Upper lobe of right lung (tissue), 1 donor: ENCODE measurements at places on chromosomes 13 and 19. TPM values are rescaled to one million over a fixed set of nuclear protein-coding genes. Genes with fewer than 3 reads are reported as not detected.

Gene FUT2
- total RNA-seq, result 0.81 TPM

Gene CEACAM7
- not detected for total RNA-seq

Gene EPS8L1
- total RNA-seq, result 35.6 TPM

Gene PNMA8B
- 1.9 TPM for total RNA-seq

Gene STARD13
- total RNA-seq, result 60.4 TPM

Gene ZSCAN22
- total RNA-seq, result 4.0 TPM

DNA sequence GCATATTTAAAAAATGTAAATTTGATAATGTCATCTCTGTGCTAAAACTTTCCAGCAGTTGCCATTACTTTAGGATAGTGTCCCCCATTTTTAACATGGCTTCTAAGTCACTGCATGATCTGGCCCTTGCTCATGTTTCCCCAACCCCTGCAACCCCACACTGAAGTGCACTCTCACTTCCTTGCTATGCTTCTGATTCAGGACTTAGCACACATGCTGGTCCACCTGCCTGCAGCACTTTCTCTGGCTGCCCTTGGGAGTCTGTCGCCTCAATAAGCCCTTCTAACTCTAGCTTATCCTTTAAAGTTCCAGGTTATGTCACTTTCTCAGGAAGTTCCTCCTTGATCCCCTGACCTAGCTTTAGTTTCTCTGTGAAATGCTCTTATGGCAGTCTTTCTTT is 241.0 kb downstream of the POSTN start:
- no peaks in the 10 kb centered on the region for H3K4me1 ChIP-seq
- no peak overlapping the region for H3K4me3 ChIP-seq
- H3K27me3 ChIP-seq, result no peaks in the 10 kb centered on the region
- no peak overlapping the region for H3K27ac ChIP-seq

DNA sequence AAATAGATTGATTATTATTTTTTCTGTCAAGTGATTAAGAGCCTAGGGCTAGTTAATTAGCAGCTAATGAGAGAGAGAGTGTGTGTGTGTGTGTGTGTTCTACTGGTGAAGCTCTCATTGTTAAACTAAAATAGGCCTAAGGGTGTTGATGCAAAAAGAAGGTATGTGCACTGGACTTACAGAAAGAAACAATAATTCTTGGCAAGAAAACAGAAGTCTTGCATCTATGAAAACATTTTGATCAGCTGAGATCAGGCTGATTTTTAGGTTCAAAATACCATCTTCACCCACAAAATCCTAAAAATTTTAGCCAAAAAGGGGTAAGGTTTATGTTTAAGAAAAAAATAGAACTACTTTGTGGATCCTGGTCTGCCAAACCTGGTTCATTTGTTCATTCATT is 106.5 kb downstream of the POSTN start:
- no peak overlapping the region for H3K4me3 ChIP-seq
- H3K36me3 ChIP-seq, result no peaks in the 10 kb centered on the region
- no peak for DNase-seq
- no peaks in the 10 kb centered on the region for H3K4me1 ChIP-seq

GRCh38 chr13:41457589-41458186 is 338 bp downstream of the RGCC start:
- peaks cover 36% of the 10 kb centered on the region for H3K36me3 ChIP-seq
- H3K4me3 ChIP-seq, result peak overlapping the region; percentile 71
- no peaks in the 10 kb centered on the region for H3K4me1 ChIP-seq
- peak overlapping the region; percentile 92 for H3K27ac ChIP-seq
- peak; percentile 73 for DNase-seq

DNA sequence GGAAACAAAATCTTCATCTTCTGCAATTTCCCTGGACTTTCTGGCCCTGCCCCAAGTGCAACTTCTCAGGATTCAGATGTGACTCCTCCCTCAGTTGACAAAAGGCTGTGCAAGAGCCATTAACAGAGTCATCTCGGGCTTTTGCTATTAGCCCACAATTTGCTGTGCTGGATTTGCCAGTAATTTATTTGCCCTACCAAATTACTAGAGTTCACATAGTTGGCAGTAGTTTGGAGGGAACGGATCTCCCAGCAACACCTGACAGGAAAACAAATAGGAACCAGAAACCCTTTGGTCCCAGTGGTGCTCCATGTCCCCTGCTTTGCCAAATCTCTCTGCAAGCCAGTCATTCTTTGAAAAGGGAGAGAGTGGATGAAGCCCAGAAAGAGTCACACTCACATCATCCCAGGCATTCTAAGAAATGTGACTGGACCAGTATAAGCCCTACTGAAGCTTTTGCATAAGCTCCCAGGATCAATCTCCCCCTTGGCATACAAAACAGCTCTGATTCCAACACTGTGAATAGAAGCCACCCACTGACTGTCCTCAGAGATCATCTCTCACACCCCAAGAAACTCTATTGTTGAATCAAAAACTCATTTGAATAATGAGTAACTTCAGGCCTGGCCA is 350.1 kb upstream of the NBEA start:
- no peak overlapping the region for H3K27ac ChIP-seq
- no peaks in the 10 kb centered on the region for H3K27me3 ChIP-seq
- H3K4me3 ChIP-seq, result no peak overlapping the region
- H3K36me3 ChIP-seq, result no peaks in the 10 kb centered on the region

DNA sequence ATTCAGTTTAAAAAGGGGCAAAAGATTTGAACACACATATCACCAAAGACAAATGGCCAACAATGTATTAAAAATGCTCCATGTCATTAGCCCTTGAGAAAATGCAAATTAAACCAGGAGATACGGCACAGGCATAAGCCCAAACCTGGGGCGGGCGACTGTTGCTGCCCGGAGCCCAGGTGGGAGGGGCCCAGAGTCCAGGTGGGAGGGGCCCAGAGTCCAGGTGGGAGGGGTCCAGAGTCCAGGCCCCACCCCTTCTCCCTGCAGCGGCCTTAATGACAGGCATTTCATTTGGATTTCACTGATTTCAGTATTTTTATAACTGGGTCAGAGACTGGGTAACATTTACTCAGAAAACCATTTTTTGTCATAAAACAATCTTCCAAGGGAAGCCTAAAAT is 78.2 kb downstream of the RASA3 start:
- H3K4me3 ChIP-seq, result no peak overlapping the region
- H3K27me3 ChIP-seq, result no peaks in the 10 kb centered on the region
- no peak overlapping the region for H3K27ac ChIP-seq
- DNase-seq, result no peak

DNA sequence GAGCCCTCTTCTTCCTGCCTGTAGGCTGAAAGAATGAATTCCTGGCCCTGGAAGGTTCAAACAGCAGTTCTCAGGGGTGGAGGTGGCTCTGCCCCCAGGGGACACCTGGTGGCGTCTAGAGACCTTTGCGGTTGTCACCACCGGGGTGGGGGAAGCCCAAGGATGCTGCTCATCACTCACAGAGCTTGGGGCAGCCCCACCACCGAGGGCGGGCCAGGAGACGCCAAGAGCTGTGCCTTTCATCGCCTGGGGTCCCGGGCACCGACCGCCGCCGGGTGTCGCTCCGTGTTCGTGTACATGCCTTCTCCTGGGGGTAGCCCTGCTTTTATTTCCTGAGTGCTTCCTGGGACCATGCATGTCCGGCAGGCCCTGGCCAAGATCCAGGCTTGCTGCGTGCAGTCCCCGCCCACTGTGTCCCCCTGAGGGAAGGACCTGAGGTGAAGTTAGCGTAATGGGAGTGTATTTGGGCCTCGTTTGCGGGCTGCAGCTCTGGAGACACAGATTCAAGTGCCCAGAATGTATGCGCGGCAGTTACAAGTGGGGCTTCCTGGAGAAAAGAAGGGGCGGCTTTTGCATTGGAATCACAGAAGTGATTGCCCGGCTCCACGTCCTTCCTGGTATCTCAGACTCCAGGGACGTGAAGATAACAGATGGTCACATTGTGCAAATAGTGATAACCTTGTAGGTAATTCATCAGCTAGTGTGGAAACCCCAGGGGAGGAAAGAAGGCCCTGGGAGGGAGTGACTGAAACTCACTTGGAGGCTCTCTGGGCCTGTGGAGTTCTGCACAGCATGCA is 7.8 kb downstream of the DOT1L start:
- H3K4me1 ChIP-seq, result peaks cover 60% of the 10 kb centered on the region
- DNase-seq, result no peak
- no peaks in the 10 kb centered on the region for H3K36me3 ChIP-seq
- no peak overlapping the region for H3K4me3 ChIP-seq

DNA sequence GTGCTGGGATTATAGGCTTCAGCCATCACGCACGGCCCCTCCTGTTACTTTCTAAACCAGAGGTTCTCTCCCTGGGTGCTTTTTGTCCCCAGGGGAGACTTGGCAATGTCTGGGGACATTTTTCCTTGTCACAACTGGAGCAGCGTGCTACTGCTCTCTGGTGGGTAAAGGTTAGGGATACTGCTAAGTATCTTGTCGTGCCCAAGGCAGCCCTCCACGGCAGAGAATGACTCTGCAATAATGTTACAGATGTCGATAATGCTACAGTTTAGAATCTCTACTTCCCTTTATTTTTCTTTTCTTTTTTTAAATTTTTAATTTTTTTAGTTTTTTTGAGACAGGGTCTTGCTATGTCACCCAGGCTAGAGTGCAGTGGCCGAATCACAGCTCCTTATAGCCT is 38.0 kb downstream of the ADGRE1 start:
- no peak overlapping the region for H3K4me3 ChIP-seq
- no peak for DNase-seq
- H3K27me3 ChIP-seq, result no peaks in the 10 kb centered on the region
- H3K36me3 ChIP-seq, result no peaks in the 10 kb centered on the region
- no peaks in the 10 kb centered on the region for H3K4me1 ChIP-seq

- H3K4me3 ChIP-seq, result no peak overlapping the region
- no peaks in the 10 kb centered on the region for H3K27me3 ChIP-seq
- DNase-seq, result no peak
- H3K36me3 ChIP-seq, result peaks cover 34% of the 10 kb centered on the region
- H3K4me1 ChIP-seq, result no peaks in the 10 kb centered on the region
- H3K27ac ChIP-seq, result no peak overlapping the region
Measured at GRCh38 chr19:43510713-43511112, 6.2 kb upstream of the PHLDB3 start.

DNA sequence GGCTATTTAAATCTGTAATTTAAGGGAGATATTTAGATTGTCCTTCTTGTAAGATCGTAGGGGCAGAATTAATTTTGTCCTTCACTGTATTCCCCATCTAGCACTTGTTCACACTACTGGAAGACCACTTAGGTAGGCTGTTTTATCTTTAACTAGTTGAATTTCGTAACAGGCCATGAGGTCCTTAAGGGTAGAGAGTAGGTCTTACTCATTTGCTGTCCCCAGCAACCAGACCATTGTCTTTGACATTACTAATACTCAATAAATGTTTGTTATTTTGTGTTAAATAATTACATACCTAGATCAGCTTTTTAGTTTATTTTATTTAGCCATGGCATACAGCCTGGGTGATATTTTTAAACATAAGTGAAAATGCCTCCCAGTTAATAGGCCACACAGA is 177.1 kb downstream of the PCCA start:
- peaks cover 7% of the 10 kb centered on the region for H3K36me3 ChIP-seq
- DNase-seq, result no peak
- no peaks in the 10 kb centered on the region for H3K4me1 ChIP-seq
- H3K27me3 ChIP-seq, result no peaks in the 10 kb centered on the region
- H3K27ac ChIP-seq, result no peak overlapping the region
- no peak overlapping the region for H3K4me3 ChIP-seq

- no peaks in the 10 kb centered on the region for H3K27me3 ChIP-seq
- H3K36me3 ChIP-seq, result peaks cover 29% of the 10 kb centered on the region
- peak overlapping the region; percentile 88 for H3K27ac ChIP-seq
- peaks cover 8% of the 10 kb centered on the region for H3K4me1 ChIP-seq
- H3K4me3 ChIP-seq, result peak overlapping the region; percentile 79
Measured at GRCh38 chr19:58001895-58002369, 688 bp downstream of the ZNF606 start.

DNA sequence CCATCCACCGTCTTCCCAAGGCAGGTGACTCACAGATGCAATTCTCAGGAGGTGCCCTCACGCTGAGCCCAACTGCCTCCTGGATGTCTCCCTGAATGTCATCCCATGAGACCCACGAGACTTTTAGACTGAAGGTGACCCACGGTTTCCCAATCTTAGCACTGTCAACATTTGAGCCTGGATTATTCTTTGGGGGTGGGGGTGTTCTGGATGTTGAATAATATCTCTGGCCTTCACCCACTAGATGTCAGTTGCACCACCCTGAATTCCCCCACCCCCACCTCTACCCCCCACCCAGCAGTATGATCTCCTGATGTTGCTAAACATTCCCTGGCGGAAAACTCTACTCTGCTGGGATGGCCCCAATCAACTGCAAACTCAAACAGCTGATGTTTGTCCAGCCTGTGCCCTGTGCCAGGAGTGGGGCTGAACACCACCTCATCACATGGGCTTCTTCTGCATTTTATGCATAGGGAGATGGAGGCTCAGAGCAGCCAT is 2.2 kb upstream of the CYP4F22 start:
- no peak overlapping the region for H3K4me3 ChIP-seq
- H3K27ac ChIP-seq, result no peak overlapping the region
- H3K27me3 ChIP-seq, result peaks cover 39% of the 10 kb centered on the region
- no peaks in the 10 kb centered on the region for H3K4me1 ChIP-seq
- no peak for DNase-seq

DNA sequence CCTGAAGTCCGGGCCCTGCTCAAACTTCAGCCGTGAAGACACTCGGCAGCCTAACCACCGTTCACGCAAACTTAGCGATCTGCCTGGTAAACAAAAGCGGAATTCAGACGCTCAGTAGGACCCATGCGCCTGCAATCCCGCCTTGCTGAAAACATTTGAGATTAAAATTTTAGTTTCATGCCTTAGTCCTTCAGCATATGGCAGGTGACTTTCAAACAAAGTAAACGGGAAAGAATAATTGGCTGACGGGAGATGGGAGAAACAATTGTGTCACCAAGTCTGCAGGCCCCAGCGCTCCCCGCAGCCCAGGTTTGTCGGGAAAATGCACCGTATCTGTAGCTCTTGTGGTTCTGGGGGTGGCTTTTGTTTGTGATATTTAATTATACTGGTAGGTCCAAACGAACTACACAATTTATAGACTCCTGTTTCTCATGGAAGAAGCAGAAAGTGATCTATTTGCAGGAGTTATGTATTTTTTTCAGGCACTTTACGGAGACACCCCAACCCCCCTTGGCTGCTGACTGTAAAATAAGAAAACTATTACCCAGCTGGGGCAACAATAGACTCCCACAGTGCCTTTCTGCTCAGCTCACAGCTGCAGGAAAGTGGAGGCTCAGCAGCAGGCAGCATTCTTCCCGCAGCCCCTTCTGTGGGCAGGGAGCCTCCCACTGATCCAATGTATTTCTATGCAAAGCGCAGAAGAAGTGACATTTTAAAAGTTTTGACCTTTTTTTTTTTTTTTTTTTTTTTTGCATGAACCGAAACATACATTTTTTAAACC is 94.8 kb downstream of the SOX1 start:
- H3K4me3 ChIP-seq, result no peak overlapping the region
- no peaks in the 10 kb centered on the region for H3K36me3 ChIP-seq
- no peaks in the 10 kb centered on the region for H3K4me1 ChIP-seq
- no peak overlapping the region for H3K27ac ChIP-seq
- peak; percentile 22 for DNase-seq
